ENCODE measurements at places on chromosomes 2 and 18. TPM values are rescaled to one million over a fixed set of nuclear protein-coding genes. Genes with fewer than 3 reads are reported as not detected.

GRCh38 chr18:41391616-41392595, 563.1 kb upstream of the PIK3C3 start:
- no peaks in the 10 kb centered on the region for H3K4me1 ChIP-seq

Gene CCDC121
- 0.17 TPM for total RNA-seq

DNA sequence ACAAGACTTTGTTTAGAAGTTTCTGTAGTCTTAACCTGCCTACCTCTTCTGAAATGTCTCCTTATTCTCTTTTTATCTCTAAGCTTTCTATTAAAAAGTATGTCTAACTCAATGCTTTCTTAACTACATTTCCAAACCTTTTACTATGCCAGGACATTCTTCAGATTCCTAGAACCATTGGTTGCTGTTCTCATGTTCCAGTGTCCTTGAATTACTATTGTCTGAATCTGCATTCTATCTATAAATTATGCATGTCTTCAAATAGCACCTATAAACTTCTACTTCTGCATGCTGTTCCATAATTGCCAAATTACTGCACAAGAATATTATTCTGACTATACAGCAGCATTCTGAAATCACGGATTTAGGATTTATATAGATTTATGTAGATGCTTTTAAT, 166.0 kb upstream of the VWC2L start:
- H3K4me3 ChIP-seq, result no peak overlapping the region
- no peak overlapping the region for H3K27ac ChIP-seq
- no peaks in the 10 kb centered on the region for H3K36me3 ChIP-seq
- no peak for DNase-seq

Gene PAIP2B
- 3.2 TPM for total RNA-seq

DNA sequence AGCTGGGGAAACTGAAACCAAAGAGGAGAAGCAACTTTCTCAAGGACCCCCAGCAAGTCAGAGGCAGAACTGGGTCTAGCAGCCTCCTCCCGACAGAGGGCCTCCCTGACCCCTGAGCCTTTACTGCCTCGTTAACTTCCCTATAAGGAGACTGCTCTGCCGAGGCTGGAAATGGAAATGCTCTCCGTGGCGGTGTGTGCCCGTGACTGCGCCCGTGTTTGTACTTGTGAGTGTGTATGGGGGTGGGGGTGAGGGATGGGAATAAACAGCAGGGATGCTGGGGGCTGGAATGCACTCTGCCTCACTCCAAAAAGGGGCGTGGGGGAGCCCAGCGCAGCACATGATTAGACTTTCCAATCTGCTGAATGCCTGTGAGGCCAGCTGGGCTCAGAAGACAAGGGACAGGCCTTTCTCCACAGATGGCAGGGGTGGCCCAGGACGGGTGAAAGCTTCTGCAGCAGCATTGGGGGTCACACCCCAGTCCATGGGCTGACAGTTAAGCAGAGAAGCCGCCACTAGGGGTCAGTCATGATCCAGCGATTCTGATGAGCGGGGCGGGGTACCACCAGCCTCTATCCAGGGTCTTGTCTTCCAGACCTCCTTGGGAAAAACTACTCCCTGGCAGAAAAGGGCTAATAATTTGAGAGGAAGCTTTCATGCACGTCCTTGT, 26.8 kb downstream of the MPHOSPH10 start:
- peaks cover 2% of the 10 kb centered on the region for H3K4me1 ChIP-seq
- no peak overlapping the region for H3K27ac ChIP-seq
- no peaks in the 10 kb centered on the region for H3K36me3 ChIP-seq
- peak; percentile 65 for DNase-seq
- no peaks in the 10 kb centered on the region for H3K27me3 ChIP-seq

DNA sequence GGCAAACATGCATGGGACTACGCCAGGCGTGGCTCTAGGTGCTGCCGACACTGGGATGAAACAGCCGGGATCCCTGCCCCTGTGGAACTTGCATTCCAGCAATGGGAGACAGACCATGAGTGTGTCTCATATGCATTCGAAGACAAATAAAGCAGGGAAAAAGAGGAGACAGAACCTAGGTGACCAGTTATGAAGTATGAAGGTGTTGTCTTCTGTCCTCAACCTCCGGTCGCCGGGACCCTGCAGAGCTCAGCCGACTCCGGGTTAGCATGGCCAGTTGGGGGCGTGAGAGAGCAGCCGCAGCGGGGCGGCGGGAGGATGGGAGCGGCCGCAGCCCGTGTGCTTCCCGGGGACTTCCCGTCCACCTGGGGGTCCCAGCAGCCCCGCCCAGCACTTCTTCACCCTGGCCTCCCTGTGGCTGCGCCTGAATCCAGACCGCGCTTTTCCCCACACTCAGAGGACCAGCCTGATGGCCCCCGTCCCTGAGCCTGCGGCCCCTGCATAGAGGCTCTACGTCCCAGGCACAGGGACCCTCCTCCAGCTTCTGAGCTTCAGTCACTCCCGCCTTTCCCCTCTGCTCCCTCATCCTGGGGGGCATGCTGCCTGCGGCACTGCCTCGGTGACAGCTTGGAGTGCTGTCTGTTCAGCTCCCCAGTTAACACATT, 11.4 kb downstream of the ID2 start:
- no peaks in the 10 kb centered on the region for H3K36me3 ChIP-seq

DNA sequence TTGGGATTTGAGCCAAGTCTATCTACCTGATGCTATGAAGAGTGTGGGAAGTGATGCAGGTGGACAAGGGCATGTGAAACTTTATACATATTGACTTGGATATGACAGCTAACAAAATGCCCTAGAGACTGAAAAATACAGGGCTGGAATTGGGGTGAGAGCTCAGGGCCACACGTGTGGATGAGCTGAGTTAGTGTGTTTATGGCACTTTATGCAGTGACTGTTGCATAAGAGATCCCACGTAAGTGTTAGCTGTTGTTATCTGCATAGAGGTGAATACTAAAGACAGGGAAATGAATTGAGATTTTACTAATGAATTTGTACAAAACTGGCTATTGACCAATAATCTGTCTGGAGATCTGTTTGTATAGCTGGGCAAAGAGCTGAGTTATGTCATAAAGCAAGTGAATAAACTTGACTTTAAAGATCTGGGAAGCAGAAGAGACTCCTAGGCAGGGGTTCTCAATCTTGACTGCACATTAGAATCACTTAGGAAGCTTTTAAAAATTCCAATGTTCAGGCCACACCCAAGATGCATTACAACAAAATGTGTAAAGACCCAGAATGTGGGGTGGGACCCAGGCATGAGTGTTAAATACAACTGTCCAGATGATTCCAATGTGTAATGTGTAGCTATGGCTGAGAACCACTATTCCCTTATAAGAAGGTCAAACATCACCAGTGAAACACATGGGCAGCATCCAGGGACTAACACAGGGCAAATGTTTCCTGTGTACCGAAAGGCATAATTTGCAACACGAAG, 74.2 kb upstream of the STK17B start:
- peaks cover 82% of the 10 kb centered on the region for H3K4me1 ChIP-seq
- H3K27ac ChIP-seq, result no peak overlapping the region
- H3K4me3 ChIP-seq, result no peak overlapping the region
- H3K36me3 ChIP-seq, result no peaks in the 10 kb centered on the region
- no peak for DNase-seq

- no peak overlapping the region for H3K4me3 ChIP-seq
- peak overlapping the region; percentile 84 for H3K27ac ChIP-seq
- peaks cover 35% of the 10 kb centered on the region for H3K36me3 ChIP-seq
These were observed 46.3 kb downstream of the PTPN2 start for GRCh38 chr18:12837747-12838146.

GRCh38 chr18:63701952-63702351, 808 bp upstream of the SERPINB11 start:
- H3K36me3 ChIP-seq, result no peaks in the 10 kb centered on the region
- DNase-seq, result no peak
- no peak overlapping the region for H3K4me3 ChIP-seq
- H3K27me3 ChIP-seq, result no peaks in the 10 kb centered on the region
- no peak overlapping the region for H3K27ac ChIP-seq

GRCh38 chr2:111671426-111672150, 212.4 kb downstream of the ANAPC1 start:
- no peaks in the 10 kb centered on the region for H3K36me3 ChIP-seq
- H3K27ac ChIP-seq, result no peak overlapping the region
- peaks cover 7% of the 10 kb centered on the region for H3K27me3 ChIP-seq
- no peak for DNase-seq

DNA sequence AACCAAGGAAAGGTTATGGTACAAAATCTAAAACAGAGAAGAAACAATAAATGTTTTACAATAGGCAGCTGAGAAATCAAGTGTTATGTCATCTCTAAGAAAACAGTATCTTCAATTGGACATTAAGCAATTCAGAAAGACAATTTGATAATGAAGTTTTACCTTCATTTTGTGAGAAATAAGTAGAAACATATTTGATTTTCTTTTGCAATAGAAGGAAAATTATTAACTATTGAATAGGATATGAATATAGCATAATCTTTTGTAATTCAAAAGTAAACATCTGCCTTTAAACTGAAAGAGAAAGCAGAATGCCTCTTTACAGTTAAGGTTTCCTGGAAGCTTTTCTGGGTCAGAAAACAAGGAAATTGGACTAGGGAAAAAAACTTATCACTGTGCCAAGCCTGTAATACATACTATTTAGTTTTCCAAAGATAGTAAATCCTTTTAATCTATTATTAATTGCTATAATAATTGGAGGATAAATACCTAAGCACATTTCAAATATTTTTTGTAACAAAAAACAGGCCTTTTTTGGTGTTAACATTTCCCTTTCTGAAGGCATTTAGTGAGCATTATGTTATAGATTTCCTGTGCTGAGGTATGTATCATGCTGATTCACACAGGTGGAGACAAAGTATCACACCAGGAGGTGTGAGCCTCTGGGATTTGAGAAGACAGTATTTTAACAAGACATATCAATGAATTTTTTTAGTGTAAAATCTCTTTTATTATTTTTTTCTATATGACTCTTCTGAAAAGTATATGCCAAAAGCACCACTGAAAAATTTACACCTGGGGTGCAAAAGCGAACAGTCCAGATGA, 947.0 kb upstream of the CDH2 start:
- H3K27me3 ChIP-seq, result no peaks in the 10 kb centered on the region
- no peaks in the 10 kb centered on the region for H3K4me1 ChIP-seq
- no peaks in the 10 kb centered on the region for H3K36me3 ChIP-seq
- no peak overlapping the region for H3K27ac ChIP-seq
